Glomerular endothelial cell (primary cell): ENCODE measurements at places on chromosomes 11 and 22. TPM values are rescaled to one million over a fixed set of nuclear protein-coding genes. Genes with fewer than 3 reads are reported as not detected.

The LRRC32 gene
- 121 and 177 TPM in 2 replicates for total RNA-seq

The CCDC81 gene
- 0.73 and 2.8 TPM in 2 replicates for total RNA-seq

The SLC22A12 gene
- not detected in 2 replicates for total RNA-seq

The CRYBA4 gene
- not detected in 2 replicates for total RNA-seq

The JAML gene
- total RNA-seq, result not detected in 2 replicates

The DBX1 gene
- total RNA-seq, result not detected in 2 replicates

The MAPK8IP2 gene
- total RNA-seq, result 0.29 and 0.58 TPM in 2 replicates

The CD3D gene
- total RNA-seq, result not detected in 2 replicates

The VWA5A gene
- total RNA-seq, result 9.1 and 12.9 TPM in 2 replicates

The TALDO1 gene
- 224 and 252 TPM in 2 replicates for total RNA-seq

The DNAJB7 gene
- not detected in 2 replicates for total RNA-seq

The SCGB1A1 gene
- not detected in 2 replicates for total RNA-seq

The ENTHD1 gene
- not detected in 2 replicates for total RNA-seq

The KDM4D gene
- 0.58 and 0.99 TPM in 2 replicates for total RNA-seq

The SCGB1D1 gene
- not detected in 2 replicates for total RNA-seq

The KRTAP5-8 gene
- total RNA-seq, result not detected in 2 replicates

The SAC3D1 gene
- total RNA-seq, result 16.8 and 17.8 TPM in 2 replicates

The RIMBP3C gene
- 0.44 TPM in 1 of 2 replicates, not detected in the other for total RNA-seq

The TMEM191B gene
- total RNA-seq, result 0.76 TPM in 1 of 2 replicates, not detected in the other

The OR51G1 gene
- total RNA-seq, result not detected in 2 replicates
